ENCODE measurements at places on chromosomes 2 and 18. TPM values are rescaled to one million over a fixed set of nuclear protein-coding genes. Genes with fewer than 3 reads are reported as not detected.

- DNase-seq = no peak
Measured at GRCh38 chr2:163121483-163121882, 282.9 kb upstream of the KCNH7 start.

GRCh38 chr2:224022486-224022885 is 16.6 kb downstream of the SERPINE2 start:
- no peak for DNase-seq

DNA sequence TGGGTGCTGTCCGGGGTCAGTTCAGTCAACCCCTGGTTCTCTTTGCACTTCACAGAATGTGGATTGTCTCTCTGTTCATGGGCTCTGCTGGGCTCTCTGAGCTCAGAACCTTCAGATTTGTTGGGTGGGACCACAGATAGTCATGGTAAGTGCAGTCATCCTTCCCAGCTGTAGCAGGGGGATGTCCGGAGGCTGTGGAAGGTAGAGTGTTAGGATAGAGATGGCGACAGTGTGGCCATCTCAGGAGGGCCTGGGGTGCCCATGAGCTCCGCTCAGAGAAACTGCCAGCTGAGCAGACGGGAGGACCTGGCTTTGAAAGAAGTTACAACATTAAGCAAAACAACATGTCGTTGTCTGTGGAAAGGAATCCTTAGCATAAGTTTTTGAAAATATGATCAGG is 149.8 kb downstream of the FAM210A start:
- no peak for DNase-seq

DNA sequence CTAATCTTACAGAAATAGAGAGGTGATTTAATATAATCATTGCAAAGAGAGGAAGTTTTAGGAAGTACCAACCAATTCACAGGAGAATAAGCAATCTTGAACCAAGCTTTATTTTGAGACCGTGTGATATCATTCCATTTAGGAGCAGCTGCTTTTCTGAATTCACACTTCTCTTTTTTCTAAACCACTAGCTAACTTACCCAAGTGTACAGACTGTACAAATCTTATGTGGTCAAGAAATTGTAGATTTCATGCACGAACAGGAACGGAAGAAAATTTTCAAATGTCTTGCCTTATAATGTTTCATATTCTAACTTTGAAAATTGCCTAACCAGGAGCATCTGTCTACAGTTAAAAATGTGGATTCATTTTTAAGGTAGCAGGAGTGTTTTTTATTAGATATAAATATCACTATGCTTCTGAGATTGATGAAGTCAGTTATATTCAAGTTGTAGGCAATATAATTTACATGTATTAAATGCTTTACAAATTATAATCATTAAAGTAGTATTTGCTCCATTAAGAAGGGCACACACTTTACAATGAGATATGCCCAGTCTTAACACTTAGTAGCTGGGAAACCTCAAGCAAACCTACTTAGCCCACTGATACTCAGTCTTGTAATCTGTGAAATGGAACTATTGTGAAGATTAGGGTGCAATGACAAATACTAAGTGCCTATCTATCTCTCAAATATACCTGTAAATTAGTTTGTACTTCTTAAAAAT is 302.2 kb upstream of the STON1 start:
- DNase-seq = no peak

DNA sequence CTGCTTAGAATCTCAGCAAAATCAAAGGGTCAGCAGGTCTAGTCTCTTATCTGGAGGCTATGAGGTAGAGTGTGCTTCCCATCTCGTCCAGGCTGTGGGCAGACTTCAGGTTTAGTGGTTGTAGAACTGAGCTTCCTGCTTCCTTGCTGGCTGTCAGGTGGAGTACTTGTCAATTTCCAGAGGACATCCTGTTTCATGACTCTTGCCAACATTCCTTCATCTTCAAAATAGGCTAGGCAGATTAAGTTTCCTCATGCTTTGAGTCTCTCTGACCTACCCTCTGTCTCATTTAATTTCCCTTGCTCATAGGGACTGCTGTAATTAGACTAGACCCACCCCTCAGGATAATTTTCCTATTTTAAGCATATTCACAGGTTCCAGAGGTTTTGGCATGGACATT is 562.6 kb downstream of the SPAG16 start:
- DNase-seq = no peak

GRCh38 chr2:62363166-62363565 is 142.8 kb downstream of the TMEM17 start:
- no peak for DNase-seq

DNA sequence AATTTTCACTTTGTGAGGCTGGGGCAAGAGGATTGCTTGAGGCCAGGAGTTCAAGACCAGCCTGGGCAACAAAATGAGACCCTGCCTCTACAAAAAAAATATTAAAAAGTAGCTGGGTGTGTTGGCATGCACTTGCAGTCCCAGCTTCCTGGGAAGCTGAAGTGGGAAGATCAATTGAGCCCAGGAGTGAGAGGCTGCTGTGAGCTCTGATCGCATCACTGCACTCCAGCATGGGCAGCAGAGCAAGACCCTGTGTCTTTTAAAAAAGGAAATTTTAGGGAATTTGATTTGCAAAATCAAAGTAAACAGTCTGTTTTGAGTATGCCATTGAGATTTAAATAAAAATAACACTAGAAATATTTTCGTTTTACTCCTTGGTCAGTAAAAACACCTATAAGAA is 27.4 kb downstream of the ATG16L1 start:
- DNase-seq = no peak

- no peak for DNase-seq
Measured at GRCh38 chr18:30486856-30487255, 555.7 kb downstream of the DSC3 start.

- DNase-seq = no peak
Measured at GRCh38 chr2:105102963-105103421, 65.1 kb downstream of the MRPS9 start.

DNA sequence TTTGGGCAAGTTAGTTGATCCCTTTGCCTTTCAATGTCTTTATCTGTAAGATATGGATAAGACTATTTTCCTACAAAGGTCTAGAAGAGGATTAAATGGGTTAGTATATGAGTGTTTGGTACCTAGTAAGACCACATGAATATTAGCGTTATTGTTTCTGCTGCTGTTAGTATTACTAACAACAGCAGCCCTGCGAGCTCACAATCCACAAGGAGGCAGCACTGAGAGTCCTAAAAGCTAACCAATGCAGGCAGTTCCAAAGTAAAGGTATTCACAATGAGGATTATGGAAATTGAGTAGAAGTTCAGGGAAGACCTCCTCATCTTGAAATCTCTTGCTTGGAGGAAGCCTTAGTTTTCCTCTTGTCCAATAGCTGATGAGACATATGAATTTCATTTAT is 248.9 kb downstream of the TDRD15 start:
- no peak for DNase-seq

DNA sequence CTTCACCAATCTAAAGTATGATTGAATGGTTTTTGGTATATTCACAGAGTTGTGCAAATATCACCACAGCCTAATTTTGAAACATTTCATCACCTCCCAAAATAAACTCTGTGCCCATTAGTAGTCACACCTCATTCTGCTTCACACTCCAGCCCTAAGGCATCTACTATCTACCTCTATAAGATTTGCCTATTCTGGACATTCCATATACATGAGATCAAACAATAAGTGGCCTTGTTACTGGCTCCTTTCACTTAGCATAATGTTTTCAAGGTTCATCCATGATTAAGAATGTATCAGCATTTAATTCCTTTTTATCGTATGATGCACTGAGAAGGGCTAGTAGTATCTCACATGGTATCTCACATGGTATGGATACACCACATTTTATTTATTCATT is 204.6 kb upstream of the SMAD7 start:
- no peak for DNase-seq

DNA sequence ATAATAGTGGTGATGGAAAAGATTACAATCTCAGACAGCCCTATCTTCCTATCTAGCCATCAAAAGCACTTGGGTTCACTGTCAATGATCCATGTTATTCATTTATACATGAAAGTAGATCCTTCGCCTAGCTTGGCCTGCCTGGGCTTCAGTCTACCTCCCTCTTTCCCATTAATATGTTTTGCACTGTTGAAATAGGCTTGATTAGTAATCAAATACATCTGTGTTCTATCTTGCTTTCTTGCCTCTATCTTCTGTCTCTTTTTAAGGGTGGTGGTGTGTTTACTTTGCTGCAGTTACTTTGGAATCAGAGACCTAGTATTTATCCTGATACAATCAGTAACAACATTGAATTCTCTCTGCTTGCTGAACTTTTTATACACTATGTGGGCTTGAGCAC is 521.2 kb downstream of the TNS1 start:
- DNase-seq = no peak

DNA sequence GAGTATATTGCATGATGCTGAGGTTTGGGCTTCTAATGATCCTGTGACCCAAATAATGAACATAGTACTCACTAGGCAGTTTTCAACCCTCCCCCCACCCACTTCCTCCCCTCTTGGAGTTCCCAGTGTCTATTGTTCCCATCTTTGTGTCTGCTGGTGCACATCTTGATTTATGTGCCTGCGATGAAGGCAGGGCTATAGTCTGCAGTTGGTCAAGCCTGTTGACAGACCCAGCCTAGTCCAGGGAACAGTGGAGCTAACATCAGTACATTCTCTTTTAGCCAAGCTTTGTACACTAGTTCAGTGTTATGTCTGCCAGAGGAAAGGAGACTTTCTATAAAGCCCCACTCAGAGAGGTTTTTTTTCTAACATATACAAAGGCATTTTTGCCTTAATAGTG is 287.6 kb downstream of the CPS1 start:
- no peak for DNase-seq

DNA sequence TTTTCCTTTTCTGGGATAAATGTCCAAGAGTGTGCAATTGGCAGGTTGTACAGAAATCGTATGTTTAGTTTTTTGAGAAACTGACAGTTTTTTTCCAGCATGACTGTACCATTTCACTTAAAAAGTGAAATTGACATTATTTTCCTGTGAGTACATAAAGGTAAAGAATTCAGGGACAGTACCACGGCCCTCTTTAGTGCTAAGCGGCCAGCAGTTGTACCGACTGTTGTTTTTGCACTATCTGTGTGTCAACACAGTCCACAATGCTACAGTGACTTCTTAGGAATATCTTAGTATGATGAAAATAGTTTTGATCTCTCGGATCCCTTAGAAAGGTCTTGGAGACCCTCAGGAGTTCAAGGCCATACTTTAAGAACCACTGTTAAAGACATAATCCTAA is 2.6 kb downstream of the LIMS1 start:
- no peak for DNase-seq

GRCh38 chr2:116467243-116467642 is 1347.2 kb upstream of the DDX18 start:
- no peak for DNase-seq

DNA sequence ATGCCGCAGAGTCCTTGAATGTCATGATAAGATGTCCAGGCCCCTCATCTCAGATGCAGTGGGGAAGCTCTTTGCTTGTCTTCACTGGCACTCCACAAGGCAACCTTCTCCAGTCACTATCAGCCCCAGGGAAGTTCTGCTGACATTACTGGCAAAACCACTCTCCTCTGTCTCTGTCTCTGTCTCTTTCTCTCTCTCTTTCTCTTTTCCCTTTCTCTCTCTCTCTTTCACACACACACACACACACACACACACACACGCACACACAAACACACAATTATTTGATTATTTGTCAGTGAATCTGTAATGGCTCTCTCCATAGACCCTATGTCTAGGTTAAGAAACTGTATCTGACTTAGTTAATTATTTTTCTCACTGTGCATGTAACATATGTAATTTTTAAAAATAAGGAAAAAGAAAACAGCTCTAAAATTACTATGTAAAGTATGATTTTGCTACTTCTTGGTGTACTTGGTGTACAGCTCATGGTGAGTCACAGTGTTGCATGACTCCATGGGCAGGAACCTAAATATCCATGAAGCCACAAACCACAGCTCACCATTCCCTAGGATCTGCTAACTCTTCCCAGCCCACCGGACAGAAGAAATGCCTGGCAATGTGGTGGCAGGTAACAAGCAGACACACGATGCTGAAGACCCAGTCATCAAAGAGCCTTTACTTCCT is 594.9 kb upstream of the ID2 start:
- no peak for DNase-seq

DNA sequence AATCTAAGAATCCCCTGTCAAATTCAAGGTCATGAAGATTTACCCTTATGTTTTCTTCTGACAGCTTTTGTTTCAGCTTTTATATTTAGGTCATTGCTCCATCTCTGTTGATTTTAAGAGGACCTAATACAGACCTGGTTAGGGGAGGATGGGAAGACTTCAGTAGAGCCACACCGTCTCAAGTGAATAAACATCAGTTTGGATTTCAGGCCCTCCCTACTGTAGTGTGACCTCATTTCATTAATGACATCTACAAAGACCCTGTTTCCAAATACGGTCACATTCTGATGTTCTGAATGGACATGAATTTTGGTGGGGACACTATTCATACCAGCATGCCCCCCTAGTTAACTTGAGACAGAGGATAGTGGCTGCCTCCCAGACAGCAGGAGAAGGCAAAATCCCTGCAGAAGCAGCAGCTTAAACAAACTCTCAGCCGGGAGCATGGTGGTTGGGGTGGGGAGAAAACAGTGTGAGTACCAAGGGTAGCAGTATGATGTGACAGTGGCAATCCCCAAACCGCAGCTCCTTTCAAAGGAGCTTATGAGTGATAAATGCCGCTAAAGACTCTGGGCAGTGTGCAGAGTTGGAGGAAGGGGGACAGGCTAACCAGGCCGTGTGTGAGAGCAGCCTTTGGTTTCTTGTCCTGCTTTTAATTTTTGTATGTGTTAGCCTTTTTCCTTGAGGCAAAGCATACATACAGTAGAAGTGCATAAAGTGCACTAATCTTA is 65.9 kb upstream of the TNP1 start:
- no peak for DNase-seq

Gene ATP8B1
- total RNA-seq = not detected

Gene PDE1A
- not detected for total RNA-seq

Gene GBX2
- total RNA-seq = not detected

Gene LRATD1
- total RNA-seq = not detected

Gene ASXL3
- not detected for total RNA-seq

Gene GKN2
- total RNA-seq = not detected

Gene LINC00305
- total RNA-seq = not detected

Data from activated naive CD4-positive, alpha-beta T cell treated with anti-CD3 and anti-CD28 coated beads, Interleukin-2, amount 50 U/mL, for 72 hours (primary cell).